ENCODE measurements at places on chromosomes 6 and 20. TPM values are rescaled to one million over a fixed set of nuclear protein-coding genes. Genes with fewer than 3 reads are reported as not detected.

DNA sequence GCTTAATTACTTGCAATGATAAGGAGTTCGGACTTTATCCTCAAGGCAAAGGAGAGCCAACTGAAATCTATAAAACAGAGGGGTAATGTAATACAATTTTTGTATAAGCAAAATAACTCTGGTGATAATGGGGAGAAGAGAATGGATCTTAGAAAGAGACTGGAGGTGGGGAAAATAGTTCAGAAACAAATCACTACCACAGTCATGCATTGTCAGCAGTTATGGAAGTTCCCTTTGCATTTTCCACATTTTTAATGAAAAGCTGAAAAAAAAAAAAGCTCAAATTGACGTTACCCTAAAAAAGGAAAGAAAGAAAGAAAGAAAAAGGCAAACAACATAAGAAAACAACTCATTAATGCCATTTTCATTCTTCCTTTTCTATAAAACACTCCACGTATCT, 337.6 kb upstream of the HSF2 start:
- DNase-seq, result no peak

DNA sequence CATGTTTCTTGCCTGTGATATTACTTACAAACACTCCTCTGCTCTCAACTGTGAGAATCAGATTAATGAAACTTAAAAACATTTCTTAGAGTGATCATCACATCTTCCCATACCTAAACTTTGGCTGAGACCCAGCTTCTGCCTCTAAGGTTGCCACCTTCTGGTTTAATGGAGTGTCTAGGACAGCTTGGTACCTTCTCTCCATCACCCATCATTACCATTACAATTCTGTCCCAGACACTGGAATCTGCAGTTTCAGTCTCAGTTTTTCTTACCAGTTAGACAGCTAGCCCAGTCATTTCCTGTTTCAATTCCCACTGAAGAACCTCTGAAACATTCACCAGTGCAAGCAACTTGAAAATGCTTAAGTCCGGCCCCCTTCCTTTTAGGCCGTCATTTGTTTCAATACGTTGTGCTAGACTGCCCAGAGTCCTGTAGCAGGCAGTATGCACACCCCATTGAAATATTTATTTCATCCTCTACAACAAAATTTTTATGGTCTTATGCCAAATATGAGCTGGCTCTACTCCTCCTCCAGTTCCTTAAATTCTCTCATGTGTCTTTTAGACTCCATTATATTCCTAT, 107.0 kb upstream of the FOXO3 start:
- no peak for DNase-seq

DNA sequence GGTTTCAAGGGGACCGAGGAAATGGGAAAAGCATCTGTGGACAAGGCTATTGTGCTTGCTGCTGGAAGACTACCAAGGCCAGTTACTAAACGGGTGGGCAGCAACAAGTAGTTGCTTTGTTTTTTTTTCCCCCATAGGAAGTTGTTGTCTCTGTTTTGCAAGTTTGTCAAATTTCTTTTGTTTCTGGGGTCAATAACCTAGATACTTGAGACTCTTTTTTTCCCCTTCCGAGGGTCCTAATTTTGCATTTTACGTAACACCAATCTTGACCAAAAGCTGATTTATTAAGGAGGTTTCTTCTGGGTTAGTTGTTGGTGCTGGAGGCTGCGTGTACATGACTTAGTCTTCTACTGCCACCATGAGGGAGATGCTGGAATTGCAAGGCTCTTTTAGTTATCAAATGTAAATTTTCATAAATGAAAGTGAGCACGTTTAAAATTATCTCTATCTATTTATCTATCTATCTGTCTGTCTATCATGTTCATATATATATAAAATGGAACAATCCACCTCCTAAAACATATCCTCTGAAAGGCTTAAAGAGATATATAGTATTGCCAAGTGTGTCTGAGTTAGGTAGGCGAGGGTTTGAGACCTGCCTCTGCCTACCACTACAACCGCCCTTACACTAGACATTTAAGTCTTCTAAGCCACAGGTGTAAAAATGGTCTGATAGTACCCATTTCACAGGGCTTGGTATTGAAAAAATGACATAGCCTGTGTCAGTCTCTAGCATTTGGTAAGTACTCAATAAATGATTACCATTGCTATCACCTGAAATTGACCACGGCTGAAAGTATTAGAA, 60.2 kb downstream of the GCLC start:
- DNase-seq, result no peak

- no peak for DNase-seq
Observed at GRCh38 chr20:39607141-39607540, 645.0 kb downstream of the DHX35 start.

- DNase-seq, result no peak
Observed at GRCh38 chr6:111154981-111155380, 67.7 kb downstream of the SLC16A10 start.

SNX21 gene
- total RNA-seq, result 23.4 TPM

BMP7 gene
- 1.2 TPM for total RNA-seq

DNA sequence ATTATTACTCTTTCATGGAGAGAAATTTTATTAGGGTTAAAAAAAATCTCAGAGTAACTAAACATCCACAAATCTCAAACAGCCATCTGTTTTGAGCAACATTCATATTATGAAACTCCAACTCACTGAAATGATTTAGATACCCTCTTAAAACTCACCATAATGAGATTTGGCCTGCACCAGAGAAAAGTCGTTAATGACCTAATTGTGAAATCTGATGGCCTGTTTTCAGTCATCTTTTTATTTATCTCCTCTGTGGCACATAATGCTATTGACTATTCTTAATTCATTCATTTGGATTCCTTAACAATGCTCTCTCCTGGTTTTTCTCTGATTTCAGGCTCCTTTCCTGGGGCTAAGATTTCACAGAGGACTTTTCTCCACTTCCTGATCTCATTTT, 192.7 kb downstream of the RNF144B start:
- DNase-seq, result no peak

DNA sequence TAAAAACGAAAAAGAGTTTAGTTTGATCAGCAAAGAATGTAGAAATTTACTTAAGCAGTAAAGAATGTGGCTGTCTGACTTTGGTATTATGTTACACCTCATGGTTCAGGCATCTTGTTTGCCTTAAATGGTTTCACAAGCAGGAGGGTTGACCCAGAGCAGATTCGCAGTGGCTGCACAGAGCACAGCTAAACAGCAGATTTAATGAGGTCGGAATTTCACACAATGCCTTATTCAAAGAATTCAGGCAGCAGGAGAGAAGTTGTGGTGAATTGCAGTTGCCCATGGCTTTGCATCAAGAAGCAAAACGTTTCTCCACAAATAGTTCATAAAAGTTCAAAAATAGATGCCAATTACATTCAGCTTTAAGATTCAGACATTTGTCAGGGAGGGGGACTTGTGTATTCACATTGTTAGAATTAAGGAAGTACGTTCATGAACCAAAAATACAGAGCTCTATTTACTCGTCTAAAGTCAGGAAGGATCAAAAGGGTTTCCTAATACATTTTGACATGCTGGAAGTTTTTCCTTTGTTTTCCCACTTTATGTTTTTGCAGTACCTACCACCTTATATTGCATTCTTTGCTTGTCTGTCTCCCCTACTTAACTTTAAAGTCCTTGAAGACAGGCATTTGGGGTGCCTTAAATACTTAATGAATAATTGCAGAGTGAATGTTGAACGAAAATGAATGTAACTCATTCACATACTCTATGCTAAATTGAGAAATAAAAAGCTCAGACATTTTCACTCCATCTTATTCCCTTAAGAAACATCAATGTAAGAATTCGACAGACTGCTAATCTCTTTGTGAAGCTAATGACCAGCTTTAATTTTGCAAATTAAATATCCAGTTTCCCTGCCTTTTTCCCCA, 1163.6 kb upstream of the CITED2 start:
- no peak for DNase-seq

- no peak for DNase-seq
Observed at GRCh38 chr20:22475662-22476061, 108.7 kb downstream of the FOXA2 start.

DNA sequence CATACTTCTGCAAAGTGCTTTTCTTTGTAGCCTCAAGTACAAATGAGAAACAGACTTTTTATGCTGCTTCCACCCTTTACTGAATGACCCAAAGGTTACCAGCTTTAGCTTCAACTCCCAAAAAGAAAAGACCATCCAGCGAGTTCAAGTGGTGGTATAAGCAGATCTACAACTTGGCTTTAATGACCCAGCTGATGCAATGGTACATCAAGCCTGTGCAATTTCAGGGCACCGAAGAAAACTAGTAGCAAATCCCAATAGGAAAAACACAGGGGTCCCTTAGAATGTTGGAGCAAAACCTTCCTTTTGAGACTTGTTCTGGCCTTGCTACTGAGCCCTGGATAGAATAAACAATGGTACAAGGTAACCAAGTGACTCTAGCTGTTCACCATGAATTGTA, 33.8 kb downstream of the STX7 start:
- DNase-seq, result no peak

FAM209A gene
- 0.87 TPM for total RNA-seq

AIF1 gene
- total RNA-seq, result 55.3 TPM

All from upper lobe of right lung (tissue), 1 donor.